ENCODE measurements at places on chromosomes 1 and 21. TPM values are rescaled to one million over a fixed set of nuclear protein-coding genes. Genes with fewer than 3 reads are reported as not detected.

GRCh38 chr1:160646711-160647328 lies at the start of gene SLAMF1:
SLAMF1 (minus strand) TSS chr1:160647044; CDS start chr1:160646945, 99 bp downstream.
- peak within 1 kb of the TSS; percentile 66 for H3K27ac ChIP-seq
- DNase-seq, result peak; percentile 80
- H3K4me3 ChIP-seq, result peak within 1 kb of the TSS; percentile 19
- no peaks in the 10 kb centered on the region for H3K27me3 ChIP-seq
- no peaks in the 10 kb centered on the region for H3K36me3 ChIP-seq
- H3K4me1 ChIP-seq, result peaks cover 27% of the 10 kb centered on the region

DNA sequence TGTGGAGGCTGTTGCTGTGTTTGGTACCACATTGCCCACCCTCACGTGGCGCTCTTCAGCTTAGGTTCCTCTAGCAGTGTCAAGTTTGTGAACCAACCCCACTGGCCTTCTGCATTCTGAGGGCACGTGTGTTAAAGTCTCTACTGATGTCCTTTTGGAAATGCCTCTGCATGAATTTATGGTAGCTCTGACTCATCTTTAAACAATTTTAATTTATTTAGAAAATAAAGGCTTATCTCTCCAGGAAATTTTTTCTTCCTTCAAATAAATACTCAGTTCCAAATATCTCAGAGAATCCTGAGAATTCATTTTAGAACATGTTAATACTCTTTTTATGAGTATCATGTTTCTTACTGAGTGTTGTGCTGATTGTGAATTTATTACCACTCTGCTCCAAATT lies 5.5 kb downstream of the CD1D start:
- H3K4me3 ChIP-seq, result no peak overlapping the region
- H3K27ac ChIP-seq, result no peak overlapping the region
- peaks cover 19% of the 10 kb centered on the region for H3K4me1 ChIP-seq
- H3K36me3 ChIP-seq, result peaks cover 15% of the 10 kb centered on the region
- DNase-seq, result no peak

DNA sequence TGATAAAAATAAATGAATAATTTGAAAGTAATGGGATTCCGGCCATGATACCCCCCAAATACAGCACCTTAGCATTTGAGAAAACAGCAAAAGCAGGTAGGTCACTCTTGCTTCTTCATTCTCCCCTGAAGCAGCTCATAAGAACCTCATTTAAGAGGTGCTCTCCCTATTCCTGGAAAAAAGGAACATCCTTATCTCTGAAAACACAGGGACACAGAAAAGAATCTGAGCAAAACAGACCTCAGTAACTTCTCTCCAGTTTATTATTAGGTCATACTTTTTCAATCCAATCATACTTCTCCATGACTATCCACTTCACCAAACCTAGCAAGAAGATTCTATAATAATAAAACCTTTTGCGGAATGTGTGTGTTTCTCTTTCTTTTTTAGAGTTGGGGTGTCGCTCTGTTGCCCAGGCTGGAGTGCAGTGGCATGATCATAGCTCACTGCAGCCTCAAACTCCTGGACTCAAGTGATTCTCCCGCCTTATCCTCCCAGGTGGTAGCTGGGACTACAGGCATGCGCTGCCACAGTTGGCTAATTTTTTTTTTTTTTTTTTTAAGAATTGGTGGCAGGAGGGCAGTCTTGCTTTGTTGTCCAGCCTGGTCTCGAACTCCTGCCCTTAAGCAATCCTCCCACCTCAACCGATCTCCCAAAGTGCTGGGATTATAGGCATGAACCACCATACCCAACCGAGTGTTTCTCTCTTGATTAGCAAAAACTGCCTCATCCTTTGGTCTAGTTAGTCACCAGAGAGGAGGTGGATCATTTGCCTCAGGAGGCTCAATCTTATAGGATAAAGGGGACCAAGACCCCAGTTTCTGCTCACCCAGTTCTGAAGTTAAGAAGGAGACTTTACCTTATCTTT lies 10.6 kb upstream of the TRIM33 start:
- DNase-seq, result no peak
- H3K4me3 ChIP-seq, result no peak overlapping the region
- no peak overlapping the region for H3K27ac ChIP-seq
- no peaks in the 10 kb centered on the region for H3K4me1 ChIP-seq
- no peaks in the 10 kb centered on the region for H3K36me3 ChIP-seq

- peaks cover 18% of the 10 kb centered on the region for H3K4me1 ChIP-seq
- H3K36me3 ChIP-seq, result no peaks in the 10 kb centered on the region
- peak overlapping the region; percentile 23 for H3K27ac ChIP-seq
- no peak overlapping the region for H3K4me3 ChIP-seq
- no peak for DNase-seq
Measured at GRCh38 chr1:8571200-8571984, 246.0 kb downstream of the RERE start.

DNA sequence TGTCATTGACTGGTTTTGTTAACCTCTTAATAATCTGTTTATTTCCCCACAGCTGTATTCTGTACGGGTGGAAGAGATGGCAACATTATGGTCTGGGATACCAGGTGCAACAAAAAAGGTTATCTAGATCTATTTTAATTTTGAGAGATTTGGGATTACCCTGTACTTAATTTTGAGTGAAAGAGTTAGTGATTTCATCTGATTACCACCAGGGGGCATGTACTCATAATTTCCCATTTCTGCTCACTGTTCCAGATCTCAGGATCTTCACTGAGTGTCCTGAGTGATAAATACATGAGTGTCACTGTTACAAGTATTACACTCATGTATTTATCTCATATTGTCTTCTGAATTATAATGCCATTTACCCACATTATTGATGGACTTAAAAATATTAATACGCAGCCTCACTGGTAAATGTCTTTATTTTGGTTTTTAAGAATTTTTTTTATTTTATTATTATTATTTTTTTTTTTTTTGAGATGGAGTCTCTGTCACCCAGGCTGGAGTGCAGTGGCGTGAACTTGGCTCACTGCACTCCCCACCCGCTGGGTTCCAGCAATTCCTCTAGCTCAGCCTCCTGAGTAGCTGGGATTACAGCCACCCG lies 27.4 kb downstream of the DTL start:
- no peak for DNase-seq
- no peaks in the 10 kb centered on the region for H3K36me3 ChIP-seq
- no peak overlapping the region for H3K27ac ChIP-seq
- no peaks in the 10 kb centered on the region for H3K4me1 ChIP-seq
- H3K4me3 ChIP-seq, result no peak overlapping the region

DNA sequence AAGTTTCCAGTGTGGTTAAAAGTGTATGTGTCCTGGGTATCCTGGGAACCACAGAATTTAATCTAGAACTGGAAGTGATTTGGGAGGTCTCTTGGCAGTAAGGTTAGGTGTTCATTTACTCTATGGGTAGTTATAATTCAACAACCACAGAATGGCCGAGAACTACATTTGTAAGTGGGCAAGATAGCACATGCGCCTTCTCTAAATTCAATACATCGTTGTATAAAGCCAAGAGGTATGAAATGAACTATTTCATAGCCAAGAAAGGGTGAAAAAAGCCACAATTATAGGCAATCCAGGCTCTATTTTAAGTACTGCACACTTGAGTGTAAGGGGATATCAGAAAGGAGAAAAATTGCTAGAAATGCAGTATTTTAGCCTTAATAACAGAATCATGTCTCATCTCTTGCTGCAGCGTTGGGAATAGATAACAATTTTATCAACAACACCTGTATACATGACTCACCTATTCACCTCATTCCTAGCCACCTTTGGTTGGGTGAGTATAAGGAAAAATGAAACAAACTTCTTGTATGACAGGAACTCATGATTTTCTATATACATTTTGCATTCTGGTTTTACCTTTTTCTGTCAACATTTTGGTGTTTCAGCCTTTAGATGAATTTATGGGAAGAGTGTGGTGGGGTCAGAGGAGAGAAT lies 4.5 kb downstream of the SDCCAG8 start:
- H3K27ac ChIP-seq, result peak overlapping the region; percentile 22
- no peaks in the 10 kb centered on the region for H3K27me3 ChIP-seq
- H3K36me3 ChIP-seq, result no peaks in the 10 kb centered on the region

GRCh38 chr1:160625725-160626498 lies 20.9 kb downstream of the SLAMF1 start:
- H3K4me3 ChIP-seq, result no peak overlapping the region
- no peak for DNase-seq
- H3K36me3 ChIP-seq, result no peaks in the 10 kb centered on the region
- H3K27ac ChIP-seq, result no peak overlapping the region
- H3K27me3 ChIP-seq, result no peaks in the 10 kb centered on the region

- H3K27ac ChIP-seq, result no peak overlapping the region
- no peak for DNase-seq
- H3K27me3 ChIP-seq, result no peaks in the 10 kb centered on the region
- H3K36me3 ChIP-seq, result no peaks in the 10 kb centered on the region
- H3K4me1 ChIP-seq, result peaks cover 43% of the 10 kb centered on the region
Measured at GRCh38 chr1:90986953-90987352, 34.9 kb downstream of the ZNF644 start.

Gene ANKRD65
- polyA plus RNA-seq, result 2.3 TPM

Gene ARHGAP30
- 31.1 TPM for polyA plus RNA-seq

Gene PLA2G5
- polyA plus RNA-seq, result 2.0 TPM

Gene CRABP2
- 1.8 TPM for polyA plus RNA-seq

Gene HMGN2
- 680 TPM for polyA plus RNA-seq

Data from spleen (tissue), 13 donors.